ENCODE measurements at places on chromosomes 1 and 21.

DNA sequence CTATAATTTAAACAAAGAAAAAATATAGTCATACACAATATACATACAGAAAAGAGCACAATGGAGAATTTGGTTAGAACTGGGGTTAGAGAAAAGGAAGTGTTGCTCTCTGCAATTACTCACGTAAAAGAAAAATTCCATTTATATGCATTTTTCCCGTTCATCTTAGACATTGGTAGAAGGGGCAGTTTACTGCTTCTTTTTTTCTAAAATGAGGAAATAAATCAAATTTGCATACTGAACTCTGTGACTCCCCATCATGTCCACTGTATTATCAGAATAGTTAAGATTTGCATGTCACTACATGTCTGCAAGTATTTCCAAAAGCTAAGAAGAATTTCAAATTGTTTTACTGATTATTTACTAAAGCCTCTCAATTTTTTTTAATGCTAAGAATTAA, 44.1 kb upstream of the C1orf105 start:
- DNase-seq, result no peak

DNA sequence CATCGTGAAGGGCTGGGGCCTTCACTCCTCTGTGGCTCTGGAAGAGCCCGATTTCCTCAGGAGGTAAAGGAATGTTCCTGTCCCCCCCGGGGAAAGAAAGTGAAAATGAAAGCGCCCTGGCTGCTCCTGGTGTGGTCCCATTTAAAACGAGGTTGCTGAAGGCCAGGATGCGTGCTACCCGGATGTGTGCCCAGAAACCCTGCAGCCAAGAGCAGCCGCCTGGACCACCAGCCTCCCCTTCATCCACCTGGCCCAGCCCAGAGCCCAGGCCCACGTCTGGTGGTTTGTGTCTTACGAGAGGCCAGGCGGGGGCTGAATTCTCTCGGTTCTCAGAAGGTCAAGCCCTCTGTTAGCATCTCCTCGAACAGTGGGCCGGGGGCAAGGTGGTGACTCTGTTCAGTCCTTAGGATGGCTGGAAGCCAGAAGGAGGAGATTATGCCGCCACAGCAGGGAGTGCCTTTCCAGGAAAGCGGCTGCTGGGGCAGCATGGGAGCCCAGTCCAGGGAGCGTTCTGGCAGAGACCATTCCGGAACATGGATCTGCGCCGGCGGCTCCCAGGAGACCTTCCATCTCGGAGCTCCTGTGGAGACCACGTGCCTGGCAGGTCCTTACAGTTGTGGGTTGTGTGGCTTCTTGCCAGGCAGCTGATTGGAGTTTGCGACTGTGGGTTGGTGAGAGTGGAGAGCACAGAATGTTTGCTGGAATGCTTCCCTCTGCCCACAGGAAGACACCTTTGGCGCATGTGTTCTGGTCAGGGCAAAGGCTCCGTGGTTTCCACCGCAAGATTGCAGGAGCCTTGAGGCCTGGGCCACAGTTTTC, 1.4 kb downstream of the GUK1 start:
- peak; percentile 20 for DNase-seq

DNA sequence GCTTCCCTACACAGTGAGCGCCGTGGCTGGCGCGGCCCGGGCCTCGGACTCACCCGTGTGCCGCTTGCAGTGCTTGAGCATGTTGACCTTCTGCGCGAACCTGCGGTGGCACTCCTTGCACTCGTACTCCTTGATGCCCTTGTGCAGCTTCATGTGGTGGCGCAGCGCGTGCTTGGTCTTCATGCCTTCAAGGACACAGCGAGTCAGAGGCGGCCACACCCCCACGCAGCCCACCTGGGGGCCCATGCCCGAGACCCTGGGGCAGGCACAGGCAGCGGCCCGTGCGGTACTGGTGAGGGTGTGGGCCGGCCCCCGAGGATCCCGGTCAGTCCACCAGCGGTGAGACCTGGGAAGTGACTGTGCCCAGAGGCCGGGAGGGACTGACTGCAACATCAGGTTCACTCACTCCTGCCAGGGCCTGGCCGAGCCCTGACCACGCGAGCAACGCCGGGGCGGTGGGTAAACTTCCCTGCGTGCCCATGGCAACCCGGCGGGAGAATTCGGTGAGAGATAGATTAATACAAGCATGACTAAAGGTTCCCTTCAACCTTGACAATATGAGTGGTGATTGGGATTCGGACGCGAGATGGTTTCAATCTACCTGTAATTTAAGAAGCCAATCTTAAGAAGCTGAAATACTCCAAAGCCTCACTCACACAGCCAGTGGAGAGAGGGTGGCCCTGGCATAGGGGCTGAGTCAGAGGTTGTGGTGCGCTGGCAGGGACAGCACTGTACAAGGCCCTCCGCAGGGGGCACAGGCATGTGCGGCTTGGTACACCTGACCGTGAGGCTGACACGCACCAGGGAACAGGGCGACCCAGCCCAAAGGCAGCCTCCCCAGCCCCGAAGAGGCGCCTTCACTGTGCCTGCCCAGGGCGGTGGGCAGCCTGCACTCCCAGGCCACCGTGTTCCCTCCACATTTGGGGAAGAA, 49.1 kb upstream of the RIPK4 start:
- no peak for DNase-seq

- no peak for DNase-seq
These were observed 31.8 kb upstream of the ENO1 start for GRCh38 chr1:8910331-8910730.

DNA sequence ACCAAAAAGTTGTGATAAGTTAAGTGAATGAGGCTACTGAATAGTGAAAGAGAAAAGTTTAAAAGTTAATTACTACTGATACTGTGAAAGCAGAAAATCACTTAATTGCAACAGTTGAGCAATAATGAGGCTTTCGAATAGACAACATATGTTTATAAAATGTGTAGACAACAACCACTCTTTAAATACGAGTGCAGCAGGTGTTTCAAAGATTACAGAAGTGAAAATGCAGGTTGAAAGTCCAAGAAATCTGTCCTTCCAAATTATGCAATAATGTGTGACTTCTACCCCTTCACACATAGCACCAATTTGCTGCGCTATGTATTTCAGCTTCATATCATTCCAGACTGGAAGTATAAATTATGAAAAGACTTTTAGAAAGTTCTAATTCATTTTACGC, 213.0 kb downstream of the COL24A1 start:
- no peak for DNase-seq

DNA sequence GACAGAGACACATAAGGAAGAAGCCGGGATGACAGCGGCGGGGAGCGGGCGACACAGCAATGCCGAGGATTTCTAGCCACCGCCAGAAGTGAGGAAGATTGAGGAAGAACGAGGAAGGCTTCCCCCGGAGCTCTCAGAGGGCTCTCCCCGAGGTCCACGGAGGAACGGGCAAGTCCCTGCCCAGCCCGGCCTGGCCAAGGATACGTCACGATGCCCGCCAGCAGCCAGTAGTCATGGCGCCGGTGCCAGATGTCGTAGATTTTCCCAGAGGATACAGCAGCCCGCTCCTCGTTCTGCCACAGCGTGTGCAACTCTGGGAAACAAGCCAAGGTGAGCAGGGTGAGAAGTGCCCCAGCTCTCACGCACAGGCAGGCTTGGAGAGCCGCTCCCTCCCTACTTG, 65.9 kb downstream of the KCNAB2 start:
- DNase-seq, result no peak

GRCh38 chr1:167542109-167543032, 11.2 kb downstream of the CREG1 start:
- DNase-seq, result no peak

GRCh38 chr1:211473823-211474222, 18.1 kb downstream of the RD3 start:
- no peak for DNase-seq

DNA sequence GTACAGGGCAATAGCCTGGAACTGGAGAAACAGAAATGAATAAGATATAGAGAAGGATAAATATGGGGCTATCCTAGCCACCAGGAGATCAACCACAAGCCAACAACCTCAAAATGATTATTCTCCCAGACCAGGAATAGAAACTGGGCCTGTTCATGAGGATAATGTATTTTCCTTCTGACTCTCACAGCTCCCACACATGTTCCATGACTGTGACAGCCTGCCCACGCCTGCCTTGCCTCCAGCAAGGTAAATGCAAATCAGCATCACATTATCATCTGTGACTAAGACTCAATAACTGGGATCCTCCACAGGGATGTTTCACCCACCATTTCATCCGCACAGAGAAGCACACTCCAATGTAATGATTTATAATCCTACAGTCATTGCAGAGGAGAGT, 3.3 kb downstream of the ENSA start:
- no peak for DNase-seq

DNA sequence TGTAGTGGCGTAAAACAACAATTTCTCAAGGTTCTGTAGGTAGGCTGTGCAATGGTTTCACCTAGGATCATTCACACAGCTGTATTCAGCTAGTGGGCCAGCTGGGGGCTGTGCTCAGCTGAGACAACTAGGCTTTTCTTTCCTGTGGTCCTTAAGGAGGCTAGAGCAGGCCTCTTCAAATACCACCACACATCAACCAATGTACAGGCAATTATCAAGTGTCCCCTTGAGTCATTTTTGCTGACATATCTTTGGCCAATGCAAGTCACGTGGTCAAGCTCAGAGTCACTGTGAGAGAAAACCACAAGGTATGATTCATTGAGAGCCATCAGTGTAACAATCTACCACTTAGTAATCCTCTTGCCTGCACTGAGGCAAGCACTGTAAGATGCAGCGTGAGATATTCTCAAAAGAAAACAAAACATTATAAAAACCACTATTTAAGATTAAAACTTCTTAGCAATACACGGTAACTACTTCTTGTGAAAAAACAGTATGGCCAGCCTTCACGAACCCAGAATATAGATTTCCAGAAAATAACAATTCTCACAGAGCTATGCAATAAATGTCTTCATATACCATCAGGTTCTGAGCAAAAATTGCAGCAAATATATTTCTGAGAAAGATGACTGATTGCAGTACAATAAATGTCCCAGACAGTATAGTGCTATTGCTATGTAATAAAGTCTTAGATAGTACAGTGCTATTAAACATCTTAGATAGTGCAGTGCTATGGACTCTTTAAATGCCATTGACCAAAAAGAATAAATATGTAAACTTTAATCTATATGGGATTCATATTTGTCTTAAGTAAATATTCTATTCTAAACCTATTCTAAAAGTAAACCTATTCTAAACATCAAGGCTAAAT, 55.3 kb downstream of the NME7 start:
- peak; percentile 23 for DNase-seq

GRCh38 chr1:193181985-193182384, 4.4 kb downstream of the B3GALT2 start:
- DNase-seq, result no peak

DNA sequence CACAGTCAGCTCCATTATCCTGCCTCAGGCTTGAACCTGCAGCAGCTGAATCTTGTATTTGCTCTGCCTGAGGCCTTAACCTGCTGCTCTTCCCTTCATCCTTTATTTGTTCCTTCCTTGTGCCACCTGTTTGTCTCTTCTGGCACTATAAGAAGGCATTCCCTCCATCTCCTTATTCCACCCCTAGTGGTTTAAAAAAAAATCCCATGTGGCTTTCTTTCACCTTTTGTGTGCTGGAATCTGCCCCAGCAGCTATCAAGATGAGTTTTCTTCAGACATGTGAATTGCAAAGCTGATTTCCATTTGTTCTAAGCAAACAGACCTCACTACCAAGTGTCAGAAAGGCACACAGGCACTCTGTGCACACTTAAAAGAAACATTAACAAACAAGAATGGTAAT, 294.6 kb downstream of the TTLL7 start:
- DNase-seq, result no peak

DNA sequence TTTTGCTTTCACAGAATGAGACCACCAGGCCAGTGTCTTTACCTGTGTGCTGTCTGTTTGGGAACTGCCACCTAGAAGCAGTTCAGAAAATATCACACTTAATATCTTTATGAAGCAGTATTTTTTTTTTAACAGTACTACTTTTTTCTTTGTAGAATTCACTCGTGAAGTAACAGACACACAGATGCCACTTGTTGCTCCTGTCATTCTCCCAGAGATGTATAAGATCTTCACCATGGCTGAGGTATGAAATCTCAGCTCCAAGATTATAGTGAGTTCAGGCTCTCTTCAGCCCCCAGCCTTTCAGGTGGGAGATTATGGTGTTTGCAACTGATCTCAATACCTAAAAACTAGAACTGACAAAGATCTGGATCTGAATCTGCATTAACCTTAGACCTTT, 23.0 kb downstream of the IPO9 start:
- DNase-seq, result no peak

GRCh38 chr1:41483001-41483850, 1.3 kb downstream of the EDN2 start:
- no peak for DNase-seq

DNA sequence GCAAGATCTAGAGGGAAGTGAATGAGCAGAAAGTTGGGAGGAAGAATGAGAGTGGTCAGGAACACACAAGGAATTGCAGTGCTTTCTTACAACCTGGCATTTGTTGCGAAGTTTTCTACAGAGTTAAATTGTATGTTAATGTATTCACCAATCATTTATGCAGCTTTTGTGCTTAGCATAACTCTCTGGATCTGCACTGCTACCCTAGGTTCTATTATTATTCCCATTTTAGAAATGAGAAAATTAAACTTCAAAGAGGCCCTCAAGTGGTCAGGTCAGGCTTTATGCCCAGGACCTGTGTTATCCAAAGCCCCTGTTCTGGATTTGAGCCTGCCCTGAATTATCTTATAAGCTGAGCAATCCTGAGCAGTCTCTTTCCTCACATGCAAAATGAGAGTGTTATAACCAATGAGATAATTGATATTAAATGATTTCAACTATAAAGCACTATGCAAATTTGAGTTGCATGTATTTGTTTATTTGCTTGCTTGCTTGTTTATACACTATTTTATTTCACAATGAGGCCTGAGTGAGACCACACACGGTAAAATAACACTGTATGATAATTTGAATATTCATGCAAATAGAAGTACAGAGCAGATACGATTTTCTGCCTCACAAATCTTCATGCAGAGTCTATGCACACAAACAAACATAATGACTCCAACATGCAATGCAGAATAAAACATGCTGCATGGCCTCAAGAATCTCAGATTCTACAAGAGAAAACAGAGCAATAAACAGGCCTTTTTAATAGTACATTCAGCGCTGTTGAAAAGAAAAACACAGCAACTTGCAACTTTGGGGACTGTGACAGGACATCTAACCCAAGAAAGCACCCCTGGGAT, 323.0 kb downstream of the PLPP3 start:
- DNase-seq, result no peak
